ENCODE measurements at places on chromosomes 16 and 17.

GRCh38 chr17:67107811-67108775 is 63.7 kb downstream of the CACNG1 start:
- DNase-seq: no peak

DNA sequence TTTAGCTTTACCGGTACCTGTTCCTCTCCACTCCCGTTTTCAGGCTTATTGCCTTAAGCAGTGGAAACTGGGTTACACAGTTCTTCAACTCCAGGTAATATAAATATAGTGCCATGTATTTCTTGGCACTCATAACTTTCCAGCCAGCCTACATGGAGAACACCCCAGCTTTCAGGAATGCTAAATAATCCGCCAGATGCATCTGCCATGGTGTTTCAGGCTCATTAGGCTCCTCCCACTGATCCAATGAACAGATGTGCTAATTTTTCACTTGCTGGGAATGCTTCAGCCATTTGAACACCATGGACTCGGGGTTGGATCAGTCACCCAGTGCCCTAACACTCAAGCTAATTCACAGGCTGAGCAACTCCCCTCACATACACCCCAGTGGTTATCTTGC is 4.6 kb downstream of the ANKFN1 start:
- no peak for DNase-seq

DNA sequence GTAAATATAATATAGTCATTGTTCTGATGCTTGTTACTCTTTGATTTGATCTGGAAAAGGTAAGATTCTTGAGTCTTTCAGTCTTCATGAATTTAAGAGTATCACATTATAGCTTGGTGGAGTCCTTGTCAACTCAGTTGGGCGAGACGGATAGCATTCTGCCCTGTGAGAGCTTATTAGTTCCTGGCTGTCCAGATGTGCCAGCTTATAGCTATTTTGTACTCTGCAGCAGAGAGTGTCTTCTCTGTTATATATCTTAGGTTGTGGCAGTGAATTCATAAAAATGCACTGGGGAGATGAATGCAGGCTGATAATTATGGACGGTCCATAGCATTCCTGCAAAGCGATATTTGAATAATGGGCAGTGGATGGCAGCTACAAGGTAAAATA is 51.0 kb upstream of the CRISPLD2 start:
- no peak for DNase-seq

DNA sequence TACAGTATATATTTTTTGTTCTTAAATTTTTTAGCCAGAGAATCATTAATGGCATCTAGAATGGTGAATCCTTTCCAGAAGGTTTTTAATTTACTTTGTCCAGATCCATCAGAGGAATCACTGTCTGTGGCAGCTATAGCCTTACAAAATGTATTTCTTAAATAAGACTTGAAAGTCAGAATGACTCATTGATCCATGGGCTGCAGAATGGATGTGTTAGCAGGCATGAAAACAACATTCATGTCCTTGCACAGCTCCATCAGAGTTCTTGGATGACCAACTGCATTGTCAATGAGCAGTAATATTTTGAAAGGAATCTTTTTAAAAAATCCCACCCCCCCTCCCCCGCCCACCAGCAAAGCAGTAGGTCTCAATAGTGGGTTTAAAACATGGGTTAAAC is 51.4 kb downstream of the CACNG1 start:
- DNase-seq: no peak

DNA sequence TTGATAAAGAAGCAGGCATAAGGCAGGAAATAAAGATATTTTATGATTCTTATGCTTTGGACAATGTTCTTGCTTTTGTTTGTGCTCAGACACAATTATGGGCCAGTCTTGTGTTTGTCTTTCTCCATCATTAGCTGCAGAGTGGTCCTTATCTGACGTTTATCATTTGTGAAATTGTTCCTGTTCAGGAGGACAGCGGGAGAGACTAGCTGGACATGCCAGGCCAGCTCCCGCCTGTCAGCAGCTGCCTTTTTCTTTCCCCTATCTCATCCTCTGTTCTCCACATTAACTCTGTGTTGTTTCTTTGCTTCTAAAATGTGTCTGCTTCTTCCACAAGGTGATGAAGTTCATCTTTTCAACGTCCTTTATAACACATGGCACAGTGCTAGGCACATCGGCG is 333.5 kb downstream of the NPIPA8 start:
- no peak for DNase-seq

GRCh38 chr17:80499961-80500665 is 23.7 kb upstream of the NPTX1 start:
- DNase-seq: no peak

GRCh38 chr17:28760601-28761562 is 17.1 kb downstream of the TRAF4 start:
- no peak for DNase-seq

DNA sequence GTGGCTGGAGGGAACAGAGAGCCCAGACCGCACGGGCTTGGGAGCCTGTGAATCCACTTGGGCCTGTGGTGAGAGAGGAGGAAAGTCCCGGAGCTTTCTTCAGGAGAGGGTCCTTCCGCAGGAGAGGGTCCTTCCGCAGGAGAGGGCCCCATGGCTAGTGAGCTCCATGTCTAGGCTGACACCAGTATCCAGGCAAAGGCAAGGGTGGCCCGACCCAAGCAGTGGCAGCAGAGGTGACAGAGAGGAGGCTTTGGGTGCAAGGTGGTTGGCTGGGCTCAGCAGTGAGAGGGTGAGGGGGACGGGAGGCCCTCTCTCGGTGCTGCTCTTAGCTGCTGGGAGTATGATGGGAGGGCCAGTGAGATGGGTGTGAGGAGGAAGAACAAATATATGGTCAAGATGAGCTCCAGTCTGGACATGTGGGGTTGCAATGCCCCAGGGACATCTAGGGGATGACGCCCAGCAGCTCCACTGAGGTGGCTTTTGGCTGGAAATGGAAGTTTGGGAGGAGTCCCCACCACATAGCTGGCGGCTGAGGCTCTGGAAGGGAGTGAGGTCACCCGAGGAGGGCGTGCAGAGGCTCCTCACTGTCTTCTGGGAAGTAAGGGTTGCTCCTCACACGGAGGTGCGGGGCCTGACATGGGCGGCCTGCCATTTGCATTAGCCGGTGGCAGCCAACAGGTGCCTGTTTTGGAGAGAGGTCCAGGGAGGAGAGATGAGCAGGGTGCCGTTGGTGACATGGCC is 2.3 kb upstream of the HSD3B7 start:
- DNase-seq: no peak

- DNase-seq: no peak
These were observed 13.3 kb upstream of the PAFAH1B1 start for GRCh38 chr17:2580151-2580550.

DNA sequence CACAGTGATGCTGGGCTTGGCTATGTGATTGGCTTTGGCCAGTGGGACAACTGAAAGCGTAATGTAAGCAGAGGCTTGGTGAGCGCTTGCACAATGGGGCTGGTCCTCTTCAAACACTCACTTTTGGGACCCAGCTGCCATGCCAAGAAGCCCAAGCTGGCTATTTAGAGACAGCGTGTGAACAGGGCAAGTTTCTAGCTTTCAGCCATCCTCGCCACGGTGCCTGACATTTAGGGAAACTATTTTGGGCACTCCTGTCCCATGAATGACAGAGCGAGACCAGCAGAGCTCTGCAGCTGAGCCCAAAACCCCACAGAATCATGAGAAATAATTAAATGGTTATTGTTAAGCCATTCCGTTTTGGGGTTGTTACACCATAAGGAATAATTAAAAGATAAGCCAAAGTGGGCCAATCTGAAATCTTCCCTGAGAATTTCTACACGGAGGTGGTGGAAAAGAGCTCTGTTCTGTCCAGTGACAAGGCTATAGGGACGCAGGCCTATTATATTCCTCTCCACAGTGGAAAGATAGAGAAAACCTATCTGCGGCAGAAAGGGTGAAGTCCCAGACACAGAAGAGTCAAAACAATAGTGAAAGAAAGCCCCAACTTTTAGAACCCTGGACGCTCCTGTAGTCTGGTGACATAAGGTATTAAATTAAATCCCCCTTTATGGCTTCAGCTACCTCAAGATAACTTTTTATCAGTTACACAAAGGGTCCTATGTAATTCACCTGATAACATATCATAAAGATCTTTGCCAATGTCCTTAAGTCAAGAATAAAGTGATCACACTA is 10.8 kb upstream of the RPRML start:
- no peak for DNase-seq

DNA sequence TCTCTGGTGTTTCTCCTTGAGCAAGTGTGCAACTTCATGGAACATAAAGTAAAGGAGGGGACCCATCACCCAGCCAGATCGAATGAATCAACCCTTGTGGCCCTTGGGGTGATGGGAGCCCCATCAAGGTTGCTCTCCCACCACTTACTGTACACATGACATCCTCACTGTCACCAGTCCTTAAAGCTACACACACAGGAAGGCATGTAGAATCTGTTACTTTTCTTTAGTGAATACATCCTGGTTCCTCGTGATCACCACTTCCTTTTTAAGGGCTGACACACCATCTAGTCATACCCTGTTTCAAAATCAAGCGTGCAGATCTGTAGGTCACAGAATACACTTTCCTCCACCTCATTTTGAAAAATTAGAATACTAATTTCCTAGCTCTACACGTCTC is 22.6 kb upstream of the MPHOSPH6 start:
- DNase-seq: no peak

DNA sequence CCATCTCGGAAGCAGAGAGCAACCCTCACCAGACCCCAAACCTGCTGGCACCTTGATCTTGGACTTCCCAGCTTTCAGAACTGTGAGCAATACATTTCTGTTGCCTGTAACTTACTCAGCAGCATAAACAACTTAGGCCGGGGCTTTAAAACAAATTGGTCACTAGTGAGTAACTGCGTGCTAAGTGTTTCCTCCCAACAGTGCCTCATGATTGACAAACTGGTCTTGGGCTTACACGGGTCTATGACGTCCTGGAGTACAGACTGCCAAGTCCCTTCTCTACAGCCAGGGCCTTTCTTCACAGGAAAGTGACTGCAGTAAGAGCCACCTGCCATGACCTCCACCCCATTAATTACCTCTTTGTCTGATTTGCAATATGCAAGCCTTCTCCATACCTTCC is 136.7 kb downstream of the XYLT1 start:
- no peak for DNase-seq

- DNase-seq: no peak
These were observed 7.1 kb upstream of the HOXB9 start for GRCh38 chr17:48633266-48633677.

- no peak for DNase-seq
These were observed 15.0 kb downstream of the HASPIN start for GRCh38 chr17:3738562-3739295.

GRCh38 chr17:72613396-72613795 is 479.1 kb downstream of the SLC39A11 start:
- DNase-seq: no peak

DNA sequence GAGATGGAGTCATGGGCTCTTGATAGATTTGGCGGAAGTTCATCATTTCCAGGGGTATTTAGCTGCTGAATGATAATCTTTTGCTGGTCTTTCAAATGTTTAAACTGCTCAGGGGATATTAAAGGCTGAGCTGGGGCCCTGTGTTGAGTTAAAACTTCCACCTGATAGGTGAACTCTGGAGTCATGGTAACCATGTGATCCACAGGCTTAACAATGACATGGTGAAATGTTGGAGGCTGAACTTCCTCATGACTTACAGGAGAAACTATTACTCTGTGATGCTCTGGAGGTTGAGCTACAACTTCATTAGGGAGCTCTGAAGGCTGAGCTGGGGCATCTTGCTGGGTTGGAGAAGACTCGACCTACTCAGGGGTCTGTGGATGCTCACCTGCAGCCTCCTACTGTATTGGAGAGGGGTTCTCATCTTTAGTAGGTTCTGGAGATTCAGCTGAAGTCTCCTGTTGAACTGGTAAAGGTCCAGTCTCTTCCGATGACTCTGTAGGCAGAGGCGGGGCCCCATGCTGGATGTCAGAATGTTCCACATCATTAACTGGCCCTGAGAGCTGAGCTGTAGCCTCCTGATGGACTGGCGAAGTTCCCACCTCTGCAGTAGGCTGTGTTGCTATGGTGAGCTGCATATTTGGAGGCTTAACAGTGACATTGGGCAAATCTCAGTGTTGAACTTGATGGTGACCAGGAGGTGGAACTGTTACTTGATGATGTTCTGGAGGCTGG is 24.2 kb downstream of the RDM1 start:
- DNase-seq: no peak

GRCh38 chr16:75423723-75424104 is 9.6 kb downstream of the CFDP1 start:
- DNase-seq: no peak

GRCh38 chr17:75623386-75623785 is 9.8 kb upstream of the SMIM5 start:
- DNase-seq: no peak

GRCh38 chr17:32289471-32290070 is 23.9 kb downstream of the RHBDL3 start:
- DNase-seq: no peak

DNA sequence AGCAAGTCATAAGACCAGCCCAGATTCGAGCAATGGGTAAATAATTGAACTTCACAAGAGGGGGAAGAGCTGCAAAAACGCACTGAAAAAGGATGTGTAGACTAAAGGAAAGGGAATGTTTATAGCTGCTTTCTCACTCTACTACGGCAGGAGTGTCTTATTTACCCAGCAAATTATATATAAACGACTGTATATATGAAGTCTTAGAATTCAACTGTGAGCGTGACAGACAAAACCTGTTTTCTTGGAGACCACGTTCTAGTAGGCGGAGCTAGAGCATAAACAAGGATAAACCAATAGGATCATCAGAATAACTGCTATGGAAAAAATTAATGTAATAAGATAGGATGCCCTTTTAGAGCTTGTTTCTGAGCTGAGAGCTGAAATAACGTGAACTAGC is 394.6 kb upstream of the MON1B start:
- no peak for DNase-seq

DNA sequence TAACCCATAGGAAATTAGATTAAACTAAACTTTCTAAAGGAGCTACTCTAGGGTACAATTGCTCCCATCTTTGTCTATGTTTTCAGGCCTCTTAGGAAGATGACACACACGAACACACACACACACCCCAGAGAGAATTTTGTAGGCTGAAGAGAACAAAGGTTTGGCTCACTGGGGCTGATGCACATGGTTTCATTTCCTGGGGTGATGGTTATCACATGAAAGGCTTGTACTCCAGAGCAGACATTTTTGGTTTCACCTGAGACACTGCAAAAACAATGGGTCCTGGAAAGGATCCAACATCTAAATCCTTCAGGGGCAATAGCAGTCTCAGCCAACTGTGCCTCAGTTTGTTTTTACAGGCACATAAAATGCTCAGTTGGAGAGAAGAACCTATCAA is 62.8 kb downstream of the GRB7 start:
- no peak for DNase-seq

DNA sequence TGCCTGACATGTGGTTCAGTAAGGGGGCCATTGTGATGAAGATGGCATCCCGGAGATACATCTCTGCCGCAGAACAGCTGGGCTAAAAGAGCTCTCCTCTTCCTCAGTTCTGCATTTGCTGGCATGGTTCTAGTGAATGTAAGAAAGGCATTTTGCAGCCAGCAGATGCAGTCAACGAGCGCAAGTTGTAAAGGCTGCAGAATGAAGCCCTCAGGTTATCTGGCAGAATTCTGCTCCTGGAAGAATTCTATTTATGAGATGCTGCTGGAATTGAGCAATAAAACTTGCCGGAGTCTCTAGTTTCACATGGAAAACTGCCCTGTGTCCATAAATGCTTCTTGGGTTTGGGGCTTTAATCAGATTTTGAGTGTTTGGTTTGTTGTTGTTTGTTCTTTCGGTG is 176.8 kb upstream of the HSBP1 start:
- no peak for DNase-seq

Data from NT2/D1 (cell line).